ENCODE measurements at places on chromosomes 6 and 20. TPM values are rescaled to one million over a fixed set of nuclear protein-coding genes. Genes with fewer than 3 reads are reported as not detected.

Gene EPPIN
- polyA plus RNA-seq = 0.16 TPM

Gene EFCAB8
- polyA plus RNA-seq = 0.09 TPM

Gene PAX1
- 1.9 TPM for polyA plus RNA-seq

Gene DNMT3B
- polyA plus RNA-seq = 3.6 TPM

Gene TMEM244
- polyA plus RNA-seq = not detected

Gene DDX43
- polyA plus RNA-seq = 0.48 TPM

Gene PTPRA
- polyA plus RNA-seq = 56.9 TPM

Gene ADGRF1
- 0.08 TPM for polyA plus RNA-seq

Gene L3MBTL1
- polyA plus RNA-seq = 4.5 TPM

Gene BNIP5
- 0.14 TPM for polyA plus RNA-seq

Gene KIFC1
- 25.6 TPM for polyA plus RNA-seq

Gene TRIM15
- polyA plus RNA-seq = not detected

Gene QRSL1
- 10.8 TPM for polyA plus RNA-seq

Gene BPIFB1
- polyA plus RNA-seq = not detected

Gene PTPRT
- 0.84 TPM for polyA plus RNA-seq

Gene TBXT
- polyA plus RNA-seq = not detected

Gene ETV7
- polyA plus RNA-seq = 0.08 TPM
